CD14-positive monocyte (primary cell): ENCODE measurements at places on chromosomes 1 and 21.

- DNase-seq = no peak
Measured at GRCh38 chr1:93662481-93663207, 19.0 kb downstream of the BCAR3 start.

GRCh38 chr1:235156265-235156664 lies 4.8 kb downstream of the RBM34 start:
- no peak for DNase-seq

DNA sequence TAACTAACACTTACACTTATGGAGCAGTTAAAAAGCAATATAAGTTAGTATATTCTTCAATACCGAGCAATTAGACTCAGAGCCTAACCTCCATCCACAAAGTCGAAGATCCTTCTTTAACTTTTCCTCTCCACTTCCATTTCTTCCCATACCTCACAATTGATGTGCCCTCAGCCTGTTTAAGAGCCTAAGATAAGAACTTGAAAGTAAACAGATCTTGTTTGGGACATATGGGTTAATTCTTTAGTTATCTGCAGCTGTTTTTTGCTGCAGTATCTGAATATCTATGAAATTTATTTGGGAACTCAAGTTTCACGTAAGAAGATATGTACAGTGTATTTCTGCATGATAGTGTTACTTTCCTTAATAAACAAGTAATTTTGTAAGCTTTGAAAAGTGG lies 51.5 kb downstream of the MIGA1 start:
- no peak for DNase-seq

DNA sequence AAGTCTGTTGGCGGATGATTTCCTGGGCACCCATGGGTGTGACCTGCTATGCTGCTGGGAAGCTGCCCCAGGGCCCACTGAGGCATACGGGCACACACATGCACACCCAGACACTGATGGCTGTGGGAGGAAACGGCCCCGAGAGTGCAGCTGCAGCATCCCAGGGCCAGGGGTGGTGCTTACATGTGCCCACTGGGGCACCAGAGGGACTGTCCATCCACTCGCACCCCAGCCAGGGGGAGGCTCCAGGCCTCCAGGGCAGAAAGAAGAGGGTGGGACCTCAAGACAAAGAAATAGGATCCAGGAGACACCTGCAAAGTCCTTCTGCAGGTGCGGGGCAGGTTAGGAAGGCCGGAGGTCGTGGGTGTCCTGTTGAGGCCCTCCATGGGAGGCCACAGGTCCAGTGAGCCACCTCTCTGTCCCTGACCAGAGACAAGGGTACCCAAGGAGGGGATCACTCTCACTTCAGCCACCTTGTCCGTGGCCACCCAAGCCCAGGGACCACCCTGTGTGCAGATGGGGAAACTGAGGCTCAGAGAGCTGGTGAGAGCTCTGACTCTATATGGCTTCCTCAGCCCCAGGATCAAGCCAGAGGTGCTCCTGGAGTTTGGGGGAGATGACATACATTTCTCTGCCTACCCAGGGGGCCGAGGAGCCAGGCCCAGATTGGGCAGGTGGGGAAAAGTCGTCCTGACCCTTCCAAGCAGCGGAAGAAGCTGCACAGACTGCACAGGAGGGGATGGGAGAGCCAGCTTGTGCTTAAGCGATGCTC lies 57.1 kb downstream of the WNT9A start:
- no peak for DNase-seq

GRCh38 chr1:39842836-39843235 lies 40.5 kb downstream of the TRIT1 start:
- DNase-seq = peak; percentile 79

- DNase-seq = no peak
Measured at GRCh38 chr1:50268049-50268448, 155.2 kb downstream of the DMRTA2 start.

- DNase-seq = no peak
Measured at GRCh38 chr1:151978922-151979321, 14.7 kb downstream of the S100A10 start.

GRCh38 chr1:229194096-229194495 lies 76.8 kb upstream of the RAB4A start:
- no peak for DNase-seq

- no peak for DNase-seq
Measured at GRCh38 chr21:15400905-15401304, 328.9 kb upstream of the USP25 start.

GRCh38 chr21:14353726-14354125 lies 29.2 kb downstream of the HSPA13 start:
- DNase-seq = no peak

DNA sequence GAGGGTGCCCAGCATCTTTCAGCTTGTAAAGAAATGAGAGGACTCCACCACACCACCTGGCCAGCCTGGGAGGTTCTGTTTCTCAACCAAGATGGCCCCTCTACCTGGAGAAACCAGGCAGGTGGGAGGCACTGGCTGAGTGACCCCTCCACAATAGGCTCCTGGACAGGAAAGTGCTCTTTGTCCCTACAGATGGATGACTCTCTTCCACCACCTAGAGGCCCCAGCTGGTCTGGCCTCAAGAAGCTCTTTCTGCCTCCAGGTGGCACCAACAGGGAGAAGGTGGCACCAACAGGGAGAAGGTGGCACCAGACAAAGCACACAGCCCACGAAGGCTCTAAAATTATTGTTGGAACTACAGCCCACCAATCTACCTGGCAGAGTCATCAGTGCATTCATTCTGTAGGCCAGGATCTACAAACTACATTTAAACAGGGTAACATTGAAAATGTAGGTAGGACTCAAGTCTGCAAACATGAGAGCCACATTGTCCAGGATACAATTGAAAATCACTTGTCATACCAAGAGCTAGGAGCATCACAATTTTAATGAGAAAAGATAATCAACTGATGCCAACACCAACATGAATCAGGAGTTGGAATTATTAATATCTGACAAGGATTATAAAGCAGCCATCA lies 14.4 kb downstream of the TMPRSS3 start:
- DNase-seq = peak; percentile 14

DNA sequence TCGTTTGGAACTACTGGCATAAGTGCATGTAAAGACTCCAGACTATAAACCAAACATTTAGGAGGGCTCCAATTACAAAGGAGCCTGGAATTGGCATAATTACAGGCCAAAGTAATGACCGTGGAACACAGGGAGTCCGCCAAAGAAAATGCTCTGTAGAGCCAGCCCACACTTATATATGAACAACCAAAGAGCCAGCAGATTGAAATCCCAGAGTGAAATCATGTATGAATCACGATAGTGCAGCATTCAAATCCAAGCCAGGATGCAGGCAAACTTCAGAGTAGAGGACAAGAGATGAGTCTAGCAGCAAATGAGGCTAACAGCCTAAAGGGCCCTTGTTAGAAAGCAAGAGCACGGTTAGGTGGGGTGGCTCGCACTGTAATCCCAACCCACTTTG lies 13.1 kb downstream of the VPS26C start:
- no peak for DNase-seq

DNA sequence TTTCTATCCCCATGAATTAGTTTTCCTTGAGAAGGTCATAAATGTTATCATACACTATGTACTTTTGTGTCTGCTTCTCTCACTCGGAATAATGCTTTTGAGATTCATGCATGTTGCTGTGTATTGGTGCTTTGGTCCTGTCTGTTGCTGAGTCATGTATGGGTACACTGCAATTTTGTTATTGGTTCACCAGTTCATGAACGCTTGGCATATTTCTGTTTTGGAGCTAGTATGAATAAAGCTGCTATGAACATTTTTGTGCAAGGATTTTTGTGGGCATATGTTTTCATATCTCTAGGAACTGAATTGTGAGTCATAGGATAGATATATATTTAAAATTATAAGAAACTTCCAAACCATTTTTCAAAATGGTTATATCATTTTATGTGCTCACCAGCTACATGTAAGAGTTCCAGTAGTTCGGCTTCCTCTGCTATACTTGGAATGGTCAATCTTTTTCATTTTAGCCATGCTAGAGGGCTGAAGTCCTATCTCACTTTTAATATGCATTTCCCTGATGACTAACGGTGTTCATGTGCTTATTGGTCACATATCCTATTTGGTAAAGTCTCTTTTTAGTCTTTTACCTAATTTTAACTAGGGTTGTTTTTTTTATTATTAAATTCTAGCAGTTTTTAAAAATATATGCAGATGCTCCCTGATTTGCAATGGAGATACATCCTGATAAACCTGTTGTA lies 38.2 kb downstream of the ETS2 start:
- DNase-seq = peak; percentile 41

- DNase-seq = no peak
Measured at GRCh38 chr1:8510041-8510823, 192.3 kb downstream of the SLC45A1 start.

GRCh38 chr1:14679027-14679688 lies 80.7 kb downstream of the KAZN start:
- no peak for DNase-seq

GRCh38 chr1:231931846-231932454 lies 305.4 kb downstream of the DISC1 start:
- DNase-seq = peak; percentile 25

DNA sequence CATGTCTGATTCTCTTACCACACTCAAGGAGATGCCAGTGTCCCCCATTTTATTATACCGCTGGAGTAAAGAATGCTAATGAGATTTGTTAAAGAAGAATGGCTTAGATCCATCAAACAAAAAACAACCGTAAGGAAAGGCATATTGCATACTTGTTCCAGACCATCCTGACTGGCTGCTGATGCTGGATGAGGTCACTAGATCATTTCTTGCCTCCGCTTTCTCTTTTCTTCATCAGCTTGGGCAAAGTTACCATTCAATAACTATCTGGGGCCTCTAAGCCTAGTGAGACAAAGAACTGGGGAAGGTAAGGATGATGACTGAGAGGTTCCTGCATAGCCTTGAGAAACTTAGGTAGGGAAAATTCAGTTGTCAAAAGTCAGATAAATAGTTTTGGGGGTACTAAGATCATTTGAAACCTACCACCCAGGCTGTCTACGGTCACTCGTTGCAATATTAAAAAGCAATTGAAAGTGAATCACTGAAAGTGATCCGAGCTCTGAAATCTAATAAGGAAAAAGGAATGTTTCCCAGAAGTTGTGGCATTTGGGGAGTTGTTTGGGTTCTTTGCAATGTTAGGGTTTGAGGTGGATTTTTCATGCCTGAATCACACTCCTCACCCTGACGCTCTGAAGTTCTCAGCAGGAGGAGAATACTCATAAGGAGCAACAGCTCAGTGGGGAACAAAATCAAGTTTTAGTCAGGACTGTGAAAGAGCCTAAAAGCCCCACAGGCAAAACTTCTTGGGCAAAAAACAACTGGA lies 176.8 kb downstream of the HHIPL2 start:
- no peak for DNase-seq
